H7 (cell line): ENCODE measurements at places on chromosomes 5 and 9. TPM values are rescaled to one million over a fixed set of nuclear protein-coding genes. Genes with fewer than 3 reads are reported as not detected.

- peak; percentile 54 for DNase-seq
These were observed 9.3 kb upstream of the KIF4B start for GRCh38 chr5:155004138-155004744.

DNA sequence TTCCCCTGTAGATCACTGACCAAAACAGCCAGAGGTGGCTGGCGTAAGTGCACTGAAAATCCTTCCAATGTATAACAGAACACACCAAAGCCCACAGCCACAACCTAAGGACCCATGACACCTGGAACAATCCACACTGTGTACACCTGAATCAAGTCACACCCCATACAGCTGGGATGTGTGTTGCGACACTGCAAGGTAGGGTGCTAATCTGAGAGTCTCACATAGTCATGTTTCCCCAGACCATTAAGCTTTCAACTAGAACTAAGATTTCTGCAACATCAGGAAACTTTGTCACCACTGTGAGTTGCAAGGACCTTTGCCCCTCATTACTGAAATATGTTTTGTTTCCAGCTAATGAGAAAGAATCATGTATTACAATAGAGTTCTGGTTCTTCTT, 59.4 kb downstream of the MED27 start:
- DNase-seq, result no peak

DNA sequence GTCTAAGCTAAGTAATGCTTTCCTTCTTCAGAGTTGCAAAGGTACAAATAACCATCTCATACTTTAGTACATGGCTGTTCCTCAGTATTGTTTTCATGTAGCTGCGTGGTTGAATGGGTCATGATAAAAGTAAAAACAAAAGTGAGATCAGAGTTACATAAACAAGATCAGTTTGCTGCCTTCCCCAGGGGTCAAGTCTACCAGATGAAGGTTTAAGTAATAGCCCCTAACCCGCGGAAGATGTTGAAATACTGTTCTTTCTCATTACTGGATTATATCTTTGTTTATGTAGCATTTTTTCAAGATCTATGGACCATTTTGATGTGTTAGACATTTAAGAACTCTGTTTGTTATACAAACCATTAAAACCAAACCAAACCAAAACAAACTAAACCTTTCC, 34.1 kb upstream of the ARRDC3 start:
- DNase-seq, result no peak

GRCh38 chr5:181243564-181244343, at the start of gene RACK1:
Gene RACK1, minus strand, starts transcription at chr5:181243906. Its CDS starts 106 bp downstream, at chr5:181243800.
- peak; percentile 90 for DNase-seq

Gene TAF11L10
- not detected in 2 replicates for total RNA-seq
